Endothelial cell of umbilical vein (primary cell): ENCODE measurements at places on chromosomes 7 and 10. TPM values are rescaled to one million over a fixed set of nuclear protein-coding genes. Genes with fewer than 3 reads are reported as not detected.

- no peaks in the 10 kb centered on the region for H3K36me3 ChIP-seq
- DNase-seq: no peak
- peak overlapping the region; percentile 16 for H3K27ac ChIP-seq
- no peaks in the 10 kb centered on the region for H3K27me3 ChIP-seq
- no peak overlapping the region for H3K4me3 ChIP-seq
Measured at GRCh38 chr10:110352930-110353243, 48.2 kb upstream of the SMNDC1 start.

GRCh38 chr7:81684514-81685269 lies 85.2 kb downstream of the HGF start:
- H3K4me3 ChIP-seq: no peak overlapping the region
- DNase-seq: peak; percentile 96
- no peaks in the 10 kb centered on the region for H3K36me3 ChIP-seq
- H3K27ac ChIP-seq: peak overlapping the region; percentile 23
- peaks cover 10% of the 10 kb centered on the region for H3K4me1 ChIP-seq

- no peaks in the 10 kb centered on the region for H3K27me3 ChIP-seq
- no peak overlapping the region for H3K27ac ChIP-seq
Measured at GRCh38 chr10:126272526-126272925, 115.8 kb downstream of the ADAM12 start.

- H3K27ac ChIP-seq: no peak overlapping the region
- H3K4me3 ChIP-seq: no peak overlapping the region
- peak; percentile 22 for DNase-seq
- H3K36me3 ChIP-seq: no peaks in the 10 kb centered on the region
Measured at GRCh38 chr7:140079121-140079536, 16.4 kb upstream of the PARP12 start.

DNA sequence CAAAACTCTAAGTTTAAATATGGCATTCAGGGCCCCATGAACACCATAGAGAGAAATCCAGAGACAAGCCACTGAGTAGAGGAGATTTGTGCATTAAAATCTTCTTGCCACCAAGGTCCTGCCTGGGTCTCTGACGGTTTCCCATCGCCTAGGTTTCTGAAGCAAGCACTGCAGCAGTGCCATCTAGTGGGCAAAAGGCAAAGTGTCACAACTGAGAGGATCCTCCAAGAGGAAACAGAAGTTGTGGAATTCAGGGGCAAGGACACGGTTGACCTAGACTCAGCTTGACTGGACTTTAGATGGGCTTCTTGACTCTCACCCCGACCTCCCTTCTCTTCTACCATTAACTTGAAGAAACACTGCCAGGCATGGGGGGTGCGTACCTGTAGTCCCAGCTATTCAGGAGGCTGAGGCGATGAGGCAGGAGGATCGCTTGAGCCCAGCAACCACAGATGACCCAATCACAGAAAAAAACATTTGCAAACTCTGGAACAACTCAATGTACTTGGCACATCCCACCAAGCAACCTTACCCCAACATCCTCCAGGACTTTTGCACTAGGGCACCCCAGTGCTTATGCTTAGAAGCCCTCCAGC lies 604.1 kb downstream of the GALNT17 start:
- no peak overlapping the region for H3K27ac ChIP-seq
- H3K4me3 ChIP-seq: no peak overlapping the region
- H3K4me1 ChIP-seq: no peaks in the 10 kb centered on the region
- peak; percentile 24 for DNase-seq
- no peaks in the 10 kb centered on the region for H3K36me3 ChIP-seq

GRCh38 chr7:68009716-68010115 lies 1013.1 kb downstream of the TYW1 start:
- no peaks in the 10 kb centered on the region for H3K36me3 ChIP-seq
- H3K4me3 ChIP-seq: no peak overlapping the region
- H3K4me1 ChIP-seq: no peaks in the 10 kb centered on the region
- H3K27me3 ChIP-seq: no peaks in the 10 kb centered on the region
- DNase-seq: no peak

The SLC12A9 gene
- 37.0 and 37.5 TPM in 2 replicates for polyA plus RNA-seq

The PTPN20 gene
- 0.05 TPM in 1 of 2 replicates, not detected in the other for polyA plus RNA-seq

The PRKCQ gene
- polyA plus RNA-seq: 0.32 and 0.37 TPM in 2 replicates

The PARG gene
- 5.5 and 6.1 TPM in 2 replicates for polyA plus RNA-seq
